ENCODE measurements at places on chromosomes 11 and 22.

GRCh38 chr11:15636521-15637089, 521.9 kb downstream of the INSC start:
- no peak for DNase-seq

DNA sequence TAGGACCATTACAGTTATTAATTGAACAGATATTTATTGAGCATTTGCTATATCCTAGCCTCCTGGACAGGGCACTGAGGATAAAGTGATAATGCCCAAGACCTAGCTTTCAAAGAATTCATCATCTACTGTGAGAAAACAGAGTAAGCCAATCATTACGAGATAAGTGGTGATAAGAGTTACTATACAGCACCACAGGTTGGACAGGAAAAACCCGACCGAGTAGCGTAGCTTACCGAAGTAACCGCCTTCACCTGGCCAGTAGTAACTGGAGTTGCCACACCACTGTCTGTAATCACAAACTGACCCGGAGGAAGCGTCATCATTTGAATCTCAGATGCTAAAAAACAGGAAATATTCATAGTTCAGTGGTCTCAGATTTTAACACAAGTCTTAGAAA, 10.0 kb upstream of the NFRKB start:
- DNase-seq: no peak

DNA sequence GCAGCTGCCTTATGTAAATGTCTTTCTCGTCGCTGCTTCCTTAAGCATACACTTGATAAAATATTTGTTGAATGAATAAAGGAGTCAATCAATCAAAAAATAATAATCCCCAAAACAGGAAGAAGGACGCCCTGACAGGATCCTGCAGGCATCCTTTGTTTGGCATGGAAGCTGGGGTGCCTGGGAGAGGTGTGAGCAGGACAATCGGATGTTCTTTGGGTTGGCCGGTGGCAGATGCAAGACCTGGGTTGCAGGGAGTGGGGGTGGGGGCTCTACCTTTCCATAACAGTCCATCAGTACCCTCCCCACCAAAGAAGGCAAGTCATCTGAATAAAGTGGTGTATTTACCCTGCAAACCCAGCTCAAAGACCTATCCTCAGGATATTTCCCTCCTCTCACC, 1.4 kb upstream of the SHANK2 start:
- no peak for DNase-seq

GRCh38 chr11:112844517-112844916, 116.7 kb upstream of the NCAM1 start:
- no peak for DNase-seq

- DNase-seq: no peak
Observed at GRCh38 chr22:37309211-37310074, 27.1 kb downstream of the CYTH4 start.

- no peak for DNase-seq
Observed at GRCh38 chr11:46060013-46060412, 61.2 kb downstream of the PHF21A start.

- no peak for DNase-seq
Observed at GRCh38 chr22:44697423-44698141, 4.4 kb upstream of the PRR5 start.

DNA sequence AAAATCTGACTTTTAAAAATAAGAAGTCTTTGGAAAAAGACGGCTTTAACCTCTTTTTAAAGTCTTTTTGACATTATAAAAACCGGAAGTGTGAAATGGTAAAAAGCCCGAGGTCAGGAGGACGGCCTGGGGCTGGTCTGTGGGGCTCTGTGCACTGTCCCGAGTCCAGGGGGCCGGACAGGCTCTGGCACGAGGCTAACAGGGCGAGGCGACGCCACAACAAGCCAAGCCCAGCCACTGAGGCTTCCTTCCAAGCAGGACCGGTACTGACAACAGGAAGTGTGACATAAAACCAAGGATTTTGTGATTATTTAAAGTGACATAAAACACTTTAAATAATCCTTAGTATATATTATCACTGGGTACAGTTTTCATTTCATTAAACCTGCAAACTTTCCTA, 39.2 kb downstream of the BRD1 start:
- DNase-seq: no peak

GRCh38 chr11:124153821-124154220, 29.3 kb upstream of the OR10D3 start:
- no peak for DNase-seq

- DNase-seq: no peak
Observed at GRCh38 chr22:29587938-29588699, 7.2 kb upstream of the NIPSNAP1 start.

DNA sequence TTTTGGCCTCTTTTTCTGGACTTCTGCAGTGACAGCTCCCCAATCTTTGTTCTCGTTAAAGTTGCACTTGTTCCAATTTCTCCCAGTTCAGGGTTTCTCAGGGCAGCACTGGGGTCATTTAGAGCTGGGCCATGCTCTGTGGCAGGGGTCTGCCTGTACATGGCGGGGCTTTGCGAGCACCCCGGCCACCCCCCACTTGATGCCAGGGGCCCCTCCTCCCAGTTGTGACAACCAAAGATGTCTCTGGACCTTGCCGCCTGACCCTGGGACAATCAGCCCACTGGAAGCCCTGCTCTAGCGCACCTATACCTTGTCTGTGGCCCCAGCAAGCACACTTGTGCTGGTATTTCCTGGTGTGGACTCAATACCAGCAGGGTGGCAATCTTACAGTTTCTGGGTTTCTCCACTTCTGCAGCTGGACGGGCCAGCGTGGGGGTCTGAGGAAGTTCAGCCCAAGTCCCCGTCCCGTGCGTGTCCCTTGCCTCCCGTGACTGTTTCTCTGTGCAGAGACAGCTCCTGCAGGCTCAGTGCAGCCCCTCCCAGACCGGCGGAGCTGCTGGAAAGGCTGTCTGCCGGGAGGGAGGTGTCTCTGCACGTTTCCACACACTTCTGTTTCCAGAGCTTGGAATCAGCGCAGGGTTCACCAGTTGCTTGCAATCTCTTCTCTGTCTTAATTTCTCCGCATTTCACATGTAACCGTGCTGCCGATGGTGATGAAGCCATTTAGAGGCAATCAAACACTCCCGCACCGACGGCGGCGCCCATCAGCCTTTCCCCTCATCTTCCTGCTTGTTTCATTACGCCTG, 1328.9 kb downstream of the BRD1 start:
- DNase-seq: no peak

- DNase-seq: no peak
Observed at GRCh38 chr22:26956371-26956770, 299.0 kb downstream of the MIAT start.

GRCh38 chr11:21038801-21039200, 369.4 kb downstream of the NELL1 start:
- no peak for DNase-seq

DNA sequence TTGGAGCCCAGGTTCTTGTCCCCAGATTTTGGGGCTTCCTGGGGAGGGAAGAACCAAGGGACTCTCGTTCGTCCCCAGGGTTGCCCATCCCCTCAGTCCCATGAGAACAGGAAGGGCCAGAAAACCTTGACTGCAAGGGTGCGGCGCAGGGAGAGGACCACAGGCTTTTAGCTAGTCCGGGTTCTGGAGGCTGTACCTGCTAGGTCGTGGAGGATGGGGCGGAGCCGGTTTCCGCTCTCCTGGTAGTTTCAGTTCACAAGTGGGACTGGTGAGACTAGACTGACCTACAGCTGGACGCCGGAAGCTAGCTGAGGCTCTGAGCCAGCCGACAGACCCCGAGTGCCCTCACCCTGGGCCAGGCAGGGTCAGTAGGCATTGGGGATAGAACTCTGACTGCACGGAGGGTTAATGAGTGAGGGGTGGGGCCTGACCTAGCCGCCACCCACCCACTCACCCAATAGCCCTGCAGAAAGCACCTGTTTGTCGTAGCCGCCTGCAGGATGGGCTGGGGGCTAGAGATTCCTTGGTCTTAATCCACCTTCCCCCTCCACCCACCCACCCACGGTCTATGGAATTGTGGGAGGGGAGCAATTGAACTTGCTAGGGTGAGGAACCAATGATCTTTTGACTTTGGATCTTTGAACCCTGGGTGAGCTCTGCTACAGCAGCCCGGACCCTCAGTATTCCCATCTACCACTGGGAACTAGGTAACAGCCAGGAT, 1.5 kb downstream of the MAFF start:
- no peak for DNase-seq

GRCh38 chr22:48391820-48392219, 1435.9 kb downstream of the BRD1 start:
- no peak for DNase-seq

- no peak for DNase-seq
Observed at GRCh38 chr11:7050191-7050590, 29.9 kb downstream of the NLRP14 start.

DNA sequence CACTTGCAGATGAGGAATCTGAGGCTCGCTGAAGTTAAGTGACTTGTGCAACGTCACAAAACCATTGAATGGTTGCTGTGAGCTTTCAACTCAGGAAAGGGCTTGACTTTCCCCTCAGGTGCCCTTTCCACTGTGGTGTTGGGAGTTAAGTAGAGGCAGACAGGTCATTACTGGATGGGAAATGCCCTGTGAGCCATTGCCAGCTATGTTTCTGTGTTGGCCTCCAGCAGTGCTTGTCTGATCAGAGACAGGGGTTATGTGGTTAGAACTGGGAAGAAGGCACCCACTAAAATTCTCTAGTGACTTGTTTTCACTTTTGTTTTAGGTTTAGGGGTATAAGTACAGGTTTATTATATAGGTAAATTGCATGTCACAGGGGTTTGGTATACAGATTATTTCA, 96.6 kb downstream of the FDX1 start:
- DNase-seq: no peak

DNA sequence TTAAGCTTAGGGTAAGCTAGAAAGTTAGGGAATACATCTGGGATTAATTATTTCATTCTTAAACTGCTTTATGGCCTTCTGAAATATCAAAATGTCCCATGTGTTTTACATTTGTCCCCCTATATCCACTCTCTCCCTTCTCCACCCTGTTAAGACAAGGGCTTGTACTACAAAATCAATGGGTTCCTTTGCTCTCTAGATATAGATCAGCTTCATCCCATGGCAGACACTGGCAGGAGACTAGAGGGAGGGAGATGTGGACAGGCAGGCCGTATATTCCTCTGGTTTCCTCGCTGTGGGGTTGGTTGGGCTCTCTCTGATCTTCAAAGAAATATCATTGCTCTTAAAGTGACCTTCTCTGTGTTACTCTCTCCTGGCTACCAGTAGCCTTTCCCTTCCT, 1281.0 kb downstream of the LRRC4C start:
- DNase-seq: no peak

GRCh38 chr11:13929395-13929891, 33.1 kb upstream of the SPON1 start:
- no peak for DNase-seq

GRCh38 chr11:29282088-29282487, 734.7 kb downstream of the KCNA4 start:
- no peak for DNase-seq

GRCh38 chr11:117127171-117127901, 16.8 kb upstream of the PAFAH1B2 start:
- no peak for DNase-seq

- no peak for DNase-seq
Observed at GRCh38 chr11:9070749-9071491, 20.5 kb downstream of the SCUBE2 start.

- DNase-seq: no peak
Observed at GRCh38 chr11:8720352-8720751, 37.8 kb downstream of the RPL27A start.

DNA sequence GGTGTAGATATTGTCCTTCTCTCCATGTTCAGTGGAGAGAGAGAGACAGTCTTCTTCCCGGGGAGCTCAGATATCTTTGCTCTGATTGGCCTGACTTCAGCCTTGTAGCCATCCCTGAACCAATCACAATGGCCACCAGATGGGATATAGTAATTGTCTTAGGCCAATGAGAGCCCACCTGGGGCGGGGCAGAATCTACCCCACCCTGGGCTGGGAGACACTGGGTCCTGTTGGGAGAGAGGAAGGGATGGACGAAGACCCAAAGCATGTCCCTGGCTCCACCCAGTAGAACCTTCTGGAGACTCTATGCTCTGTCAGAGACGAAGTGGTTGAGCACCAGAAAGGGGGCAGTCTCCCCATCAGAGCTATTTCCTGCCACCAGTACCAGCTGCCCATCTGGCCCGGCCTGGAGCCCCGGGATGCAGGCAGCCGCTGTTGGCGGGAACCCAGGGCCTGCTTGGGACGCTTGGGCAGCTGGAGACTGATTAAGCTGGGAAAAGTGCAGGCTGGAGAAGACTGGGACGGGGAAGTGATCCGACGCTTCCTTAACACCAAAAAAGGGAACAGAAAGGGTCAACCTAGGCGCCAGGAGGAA, 31.6 kb upstream of the CBX7 start:
- DNase-seq: no peak

- no peak for DNase-seq
Observed at GRCh38 chr22:43267332-43267980, 75.7 kb downstream of the SCUBE1 start.

DNA sequence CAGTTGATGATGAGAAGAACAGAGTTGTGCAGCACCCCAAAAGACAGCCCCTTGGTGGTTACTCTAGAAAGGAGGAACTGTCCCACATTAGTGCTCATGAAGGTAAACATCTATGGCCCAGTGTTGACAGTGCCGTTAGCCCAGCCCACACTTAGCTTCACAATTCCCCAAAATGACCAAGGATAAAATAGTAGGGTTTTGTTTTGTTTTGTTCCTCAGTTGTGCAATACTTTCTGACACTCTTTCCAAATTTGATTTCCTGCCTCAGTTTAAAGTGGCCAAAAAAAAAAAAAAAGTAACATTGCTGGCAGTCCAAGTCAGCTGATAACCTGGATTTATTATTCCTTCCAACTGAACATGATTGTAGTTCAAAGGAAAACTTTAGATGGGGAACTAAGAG, 269.4 kb downstream of the TMEM135 start:
- no peak for DNase-seq

DNA sequence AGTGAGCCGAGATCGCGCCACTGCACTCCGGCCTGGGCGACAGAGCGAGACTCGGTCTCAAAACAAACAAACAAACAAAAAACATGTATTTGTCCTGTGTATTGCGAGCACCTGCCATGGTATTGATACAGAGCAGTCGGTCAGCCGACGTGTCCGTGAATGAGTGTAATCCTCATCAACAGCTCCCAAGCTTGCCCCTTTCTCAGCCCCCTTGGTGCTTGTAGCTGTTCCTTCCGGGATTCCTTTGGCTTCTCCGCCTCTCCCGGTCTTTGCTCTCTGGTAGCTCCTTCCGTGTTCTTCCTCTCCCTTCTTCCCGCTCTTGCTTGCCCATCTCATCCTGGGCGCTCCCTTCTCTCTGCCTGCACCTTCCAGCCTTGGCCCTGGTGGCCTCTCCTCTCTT, 10.9 kb downstream of the ZNF74 start:
- no peak for DNase-seq

GRCh38 chr11:105274631-105275030, 135.1 kb upstream of the CARD18 start:
- DNase-seq: no peak

- no peak for DNase-seq
Observed at GRCh38 chr22:31133911-31134310, 6.4 kb downstream of the PLA2G3 start.

DNA sequence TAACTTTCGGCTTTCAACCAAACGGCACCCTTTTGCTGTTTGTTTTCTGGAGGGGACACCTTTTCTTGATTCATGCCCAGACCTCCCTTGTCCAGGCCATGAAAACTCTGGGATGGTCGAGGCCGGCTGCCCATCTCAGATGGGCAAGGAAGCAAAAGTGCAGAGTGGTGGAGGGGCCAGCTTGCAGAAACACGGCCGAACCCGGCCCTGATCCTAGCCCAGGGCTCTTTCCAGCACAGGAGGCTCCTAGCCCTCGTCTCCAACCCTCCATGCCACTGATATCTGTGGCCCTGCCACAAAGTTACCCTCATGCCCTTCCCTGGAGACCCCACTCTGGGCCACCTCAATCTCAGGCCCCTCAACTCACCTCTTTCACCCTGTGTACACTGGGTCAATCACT, 18.9 kb upstream of the SLC22A12 start:
- DNase-seq: no peak

- no peak for DNase-seq
Observed at GRCh38 chr22:30361916-30362650, 5.3 kb downstream of the CCDC157 start.
